ENCODE measurements at places on chromosomes 2 and 18.
A peak's percentile ranks its signal among the peaks of the same experiment; 100 is the strongest.

- no peak for DNase-seq
These were observed 88.7 kb downstream of the ADAM23 start for GRCh38 chr2:206531996-206532543.

DNA sequence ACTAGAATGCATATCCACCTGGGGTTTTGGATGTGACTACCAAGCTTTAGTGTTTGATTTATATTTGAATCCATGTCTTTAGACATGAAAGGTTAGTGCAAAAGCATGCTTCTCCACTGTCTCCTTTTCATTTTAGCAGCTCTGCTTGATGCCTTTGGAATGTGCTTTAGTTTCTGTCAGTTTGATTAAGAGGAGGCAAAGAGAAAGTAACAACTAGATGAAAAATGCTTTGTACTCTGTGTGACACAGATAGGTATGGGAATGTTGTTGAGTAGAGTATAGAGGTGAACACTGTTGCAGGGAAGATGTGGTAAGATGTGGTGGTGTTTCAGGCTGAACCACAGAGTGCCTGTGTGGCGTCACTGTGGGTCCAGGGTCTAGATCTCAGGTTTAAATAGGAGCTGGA lies 19.8 kb downstream of the PIK3C3 start:
- DNase-seq = no peak

DNA sequence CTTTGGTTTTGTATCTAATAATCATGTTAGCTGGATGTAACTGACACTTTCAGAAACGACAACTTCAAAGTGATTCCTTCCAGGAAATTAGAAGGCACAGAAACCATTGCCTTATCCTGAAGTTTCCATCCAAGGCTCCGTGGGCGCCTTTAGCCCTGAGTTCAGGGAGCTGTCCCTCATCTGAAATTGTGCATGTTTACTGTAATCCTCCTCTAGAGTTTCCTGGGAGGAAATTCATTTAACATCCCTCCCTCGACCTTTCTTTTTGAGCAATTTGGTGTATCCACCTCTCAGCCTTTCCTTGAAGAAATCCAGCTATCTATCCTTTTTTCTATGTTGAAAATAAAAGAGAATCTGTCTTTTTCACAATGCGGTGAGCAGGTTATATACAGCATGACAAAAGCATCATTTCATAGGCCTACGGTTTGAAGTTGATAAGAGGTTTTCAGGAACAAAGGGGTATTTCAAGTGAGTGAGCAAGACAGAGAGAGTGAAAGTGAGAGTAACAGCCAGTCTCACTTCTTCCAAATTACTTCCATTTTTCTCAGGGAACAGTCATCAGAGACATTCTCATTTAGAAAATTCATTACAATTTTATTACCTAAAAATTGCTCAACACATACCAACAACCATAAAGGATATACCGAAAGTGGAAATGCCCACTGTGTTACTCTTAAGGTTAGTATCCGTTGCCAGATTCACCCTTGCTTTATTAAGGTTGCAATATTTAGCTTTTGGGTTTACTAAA lies 167.3 kb downstream of the MREG start:
- DNase-seq = no peak

GRCh38 chr2:139353874-139354273 lies 573.7 kb upstream of the NXPH2 start:
- no peak for DNase-seq

DNA sequence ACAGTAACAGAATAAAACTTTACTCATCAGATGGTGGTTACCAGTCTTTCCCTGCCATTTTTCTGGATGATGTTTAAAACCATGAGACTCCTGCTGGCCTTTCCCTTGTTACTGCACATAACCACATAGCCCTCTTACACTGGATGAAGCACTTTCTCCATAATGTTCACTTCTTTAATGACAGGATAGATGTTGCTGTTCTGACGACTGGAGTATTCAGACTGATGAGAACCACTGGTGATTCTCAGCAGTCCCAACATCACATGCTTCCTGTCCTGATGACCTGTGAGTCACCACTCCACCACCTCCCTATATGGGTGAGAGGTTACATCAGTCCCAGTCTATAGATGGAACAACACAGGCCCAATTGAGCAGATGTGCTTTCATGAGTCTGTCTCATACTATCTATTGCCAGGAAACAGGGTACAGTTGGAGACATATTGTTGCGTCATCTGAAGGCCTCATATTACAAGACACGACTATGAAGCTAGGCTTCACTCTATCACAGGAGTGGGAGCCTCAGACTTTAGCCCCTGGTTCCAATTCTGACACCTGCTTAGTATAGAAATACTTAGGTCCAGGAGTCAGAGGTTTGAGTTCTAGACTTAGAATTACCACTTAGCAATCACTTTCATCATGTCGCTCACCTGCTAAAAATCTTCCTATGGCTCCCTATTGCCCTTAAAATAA lies 145.7 kb upstream of the KLF7 start:
- DNase-seq = peak; percentile 50

DNA sequence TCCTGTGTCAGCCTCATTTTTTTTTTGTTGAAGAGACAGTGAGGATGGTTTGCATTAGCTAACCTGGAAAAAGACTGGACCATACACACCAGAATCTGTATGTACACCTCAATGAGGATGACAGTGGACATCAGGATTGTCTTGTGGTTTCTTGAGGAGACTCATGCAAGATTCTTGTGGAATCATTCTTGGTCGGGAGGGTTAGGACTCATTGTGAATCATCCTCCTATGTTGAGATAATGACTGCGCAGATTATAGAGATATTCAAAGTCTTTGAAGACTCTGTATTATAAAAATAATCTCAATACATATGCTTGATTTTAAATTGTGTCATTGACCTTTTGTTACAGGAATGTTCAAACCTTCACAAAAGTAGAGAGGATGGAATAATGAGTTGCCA lies 49.1 kb upstream of the DOCK10 start:
- DNase-seq = no peak

GRCh38 chr2:175553910-175554309 lies 372.4 kb upstream of the ATP5MC3 start:
- DNase-seq = no peak

DNA sequence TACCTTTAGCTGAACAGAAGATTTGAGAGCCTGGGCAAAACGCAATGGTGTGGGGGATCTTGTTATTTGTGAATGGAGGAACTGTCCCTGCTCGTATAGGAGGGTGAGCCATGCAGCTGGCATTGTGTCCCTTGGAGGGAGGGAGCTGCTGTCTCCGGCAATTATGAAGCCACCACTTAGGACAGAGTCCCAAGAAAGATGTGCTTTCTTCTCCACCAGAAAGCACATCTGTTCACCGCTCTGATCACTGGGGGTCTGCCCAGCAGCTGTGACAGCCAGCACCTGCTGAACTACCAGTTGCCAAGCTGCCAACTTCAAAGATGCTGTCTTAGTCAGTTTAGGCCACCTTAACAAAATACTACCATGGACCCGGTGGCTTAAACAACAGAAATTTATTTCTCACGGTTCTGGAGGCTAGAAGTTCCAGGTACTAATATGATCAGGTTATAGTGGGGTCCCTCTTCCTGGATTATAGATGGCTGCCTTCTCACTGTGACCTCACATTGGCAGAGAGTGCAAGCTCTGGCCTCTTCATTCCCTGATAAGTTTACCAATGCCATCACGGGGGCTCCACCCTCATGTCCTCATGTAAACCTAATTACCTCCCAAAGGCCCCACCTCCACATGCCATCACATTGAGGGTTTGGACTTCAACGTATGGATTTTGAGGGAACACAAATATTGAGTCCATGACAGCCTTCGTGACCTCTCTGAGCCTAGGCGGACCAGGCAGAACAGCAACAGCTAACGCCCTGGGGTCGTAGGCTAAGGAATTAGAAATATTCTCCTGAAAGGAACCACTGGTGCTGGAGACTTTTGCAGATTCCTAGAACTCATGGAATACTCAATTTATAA lies 148.3 kb downstream of the RHBDD1 start:
- no peak for DNase-seq

GRCh38 chr2:239876271-239876947 lies 148.7 kb downstream of the NDUFA10 start:
- no peak for DNase-seq

DNA sequence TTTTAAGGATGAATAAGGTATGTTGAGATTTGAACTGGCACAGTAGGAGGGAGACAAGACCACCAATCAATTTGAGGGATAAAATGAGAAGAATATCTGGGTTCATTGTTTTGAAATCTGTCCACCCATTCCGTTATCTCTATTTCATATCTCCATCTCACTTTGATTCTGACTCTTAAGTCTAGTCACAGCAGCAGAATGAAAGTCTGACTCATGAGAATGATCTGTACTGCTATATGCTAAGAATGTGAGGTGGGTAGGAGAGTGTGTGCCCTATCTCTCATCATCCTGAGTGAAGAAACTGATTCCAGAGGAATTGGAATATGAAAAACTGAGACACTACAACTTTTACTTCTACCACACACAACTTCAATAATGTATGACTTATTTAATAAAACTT lies 1994.5 kb upstream of the PIK3C3 start:
- no peak for DNase-seq

- DNase-seq = no peak
These were observed 158.3 kb downstream of the WDSUB1 start for GRCh38 chr2:159128191-159128590.

- DNase-seq = no peak
These were observed 158.3 kb downstream of the KLHL29 start for GRCh38 chr2:23543302-23543701.

- peak; percentile 62 for DNase-seq
These were observed 2.4 kb downstream of the PNKD start for GRCh38 chr2:218272531-218273212.

DNA sequence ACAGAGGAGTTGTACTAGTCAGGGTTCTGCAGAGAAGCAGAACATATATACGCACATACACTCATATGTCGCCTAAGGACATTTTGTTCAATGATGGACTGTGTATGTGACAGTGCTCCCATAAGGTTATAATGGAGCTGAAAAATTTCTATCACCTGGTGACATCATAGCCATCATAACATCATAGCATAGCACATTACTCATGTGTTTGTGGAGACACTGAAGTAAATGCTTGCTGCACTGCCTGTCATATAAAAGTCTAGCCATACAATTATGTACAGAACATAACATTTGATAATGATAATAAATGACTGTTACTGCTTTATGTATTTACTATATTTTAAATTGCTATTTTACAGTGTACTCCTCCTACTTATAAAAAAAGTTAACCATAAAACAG lies 83.1 kb downstream of the TSN start:
- no peak for DNase-seq

DNA sequence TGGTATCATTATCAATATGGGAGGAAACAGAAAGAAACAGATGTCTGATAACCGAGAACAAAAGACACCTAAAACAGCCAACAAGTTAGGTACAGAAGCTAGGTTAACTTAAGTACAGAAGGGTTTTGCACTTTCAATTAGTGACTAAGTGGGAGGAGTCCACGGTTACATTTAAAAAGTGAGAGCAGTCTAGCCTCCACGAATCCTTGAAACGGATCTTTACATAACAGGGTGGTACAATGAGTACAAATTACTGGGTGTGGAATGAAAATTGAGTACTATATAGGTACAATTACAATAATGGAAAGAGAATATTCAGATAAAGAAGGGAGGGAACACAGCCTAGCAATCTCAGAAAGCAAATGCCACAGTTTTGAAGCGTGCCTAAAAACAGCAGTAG lies 76.6 kb downstream of the TLK1 start:
- no peak for DNase-seq

GRCh38 chr2:104945121-104945520 lies 91.2 kb downstream of the POU3F3 start:
- no peak for DNase-seq

GRCh38 chr2:68726608-68727367 lies 7.8 kb upstream of the ARHGAP25 start:
- no peak for DNase-seq

- DNase-seq = no peak
These were observed 35.5 kb downstream of the ITGA6 start for GRCh38 chr2:172462849-172463381.

DNA sequence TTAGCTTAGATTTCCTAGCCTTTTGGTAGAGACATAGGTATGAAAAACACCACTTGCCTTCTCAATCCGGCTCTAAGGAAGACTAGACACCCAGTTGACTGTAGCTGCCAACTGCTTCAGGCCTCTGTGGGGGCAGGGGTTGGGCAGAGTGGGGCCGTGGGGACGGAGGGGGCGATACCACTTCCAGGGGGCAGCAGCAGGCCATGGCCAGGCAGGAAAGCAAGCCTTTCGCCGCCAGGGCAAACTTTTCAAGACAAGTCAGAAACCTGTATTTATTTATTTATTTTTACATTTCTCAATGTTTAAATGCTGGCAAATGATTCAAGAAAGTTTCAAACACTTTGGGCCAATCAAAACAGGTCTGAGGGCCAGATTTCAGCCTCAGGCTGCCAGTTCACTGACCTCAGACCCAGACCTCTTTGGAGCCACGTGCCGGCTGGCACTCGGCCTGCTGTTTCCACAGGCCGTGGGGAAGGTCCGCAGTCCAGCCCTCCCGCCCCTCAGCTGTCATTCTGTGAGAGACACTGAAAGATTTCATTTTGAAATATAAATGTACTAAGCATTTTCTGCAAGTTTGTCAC lies 63.8 kb downstream of the MEX3C start:
- no peak for DNase-seq

- no peak for DNase-seq
These were observed 130.5 kb downstream of the DYSF start for GRCh38 chr2:71583876-71584275.

- DNase-seq = no peak
These were observed 3.4 kb upstream of the STAMBP start for GRCh38 chr2:73825408-73825807.

- no peak for DNase-seq
These were observed 61.6 kb downstream of the SOWAHC start for GRCh38 chr2:109675666-109676345.

DNA sequence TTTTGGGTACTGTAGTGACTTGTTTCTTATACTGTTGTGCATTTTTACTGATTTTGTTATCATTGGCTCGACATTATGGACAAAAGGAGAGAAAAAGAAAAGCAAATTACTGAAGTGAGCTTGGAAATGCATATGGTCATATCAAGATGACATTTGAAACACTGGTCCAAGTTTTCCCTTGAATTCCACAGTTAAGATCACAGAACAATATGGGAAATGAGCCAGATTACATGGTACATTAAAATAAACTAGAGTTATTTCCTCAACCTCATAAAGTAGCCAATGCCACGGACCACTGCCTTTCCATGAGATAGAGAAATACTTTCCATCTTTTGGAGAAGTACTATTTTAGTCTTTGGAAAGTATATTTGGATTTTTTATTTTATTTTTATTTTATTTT lies 62.0 kb upstream of the SGPP2 start:
- no peak for DNase-seq

GRCh38 chr2:241352227-241352626 lies 3.9 kb upstream of the FARP2 start:
- no peak for DNase-seq

- DNase-seq = no peak
These were observed 262.1 kb upstream of the KLHL14 start for GRCh38 chr18:33034945-33035344.

DNA sequence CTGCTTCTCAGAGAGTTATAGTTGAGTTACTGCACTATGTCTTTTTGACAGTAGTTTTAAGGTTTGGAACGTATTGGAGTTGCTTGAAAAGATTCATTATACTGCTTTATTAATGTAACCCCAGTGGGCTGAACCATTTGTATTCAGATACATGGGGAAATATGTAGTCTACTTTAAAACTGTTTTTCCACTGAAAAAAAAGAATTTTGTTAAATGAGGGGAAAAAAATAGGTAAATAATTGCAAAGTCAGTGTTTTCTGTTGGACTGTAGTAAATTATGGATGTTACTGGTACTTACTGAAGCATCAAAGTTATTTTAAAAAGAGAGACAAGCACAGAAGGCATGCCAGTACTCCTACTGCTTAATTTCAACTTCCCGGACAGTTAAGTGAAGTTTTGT lies 36.4 kb downstream of the ZC3H15 start:
- no peak for DNase-seq

GRCh38 chr2:143688815-143689214 lies 559.6 kb downstream of the ARHGAP15 start:
- DNase-seq = no peak

Measured in NCI-H2029 (cell line).